ENCODE measurements at places on chromosomes 1 and 21.
A peak's percentile ranks its signal among the peaks of the same experiment; 100 is the strongest.

DNA sequence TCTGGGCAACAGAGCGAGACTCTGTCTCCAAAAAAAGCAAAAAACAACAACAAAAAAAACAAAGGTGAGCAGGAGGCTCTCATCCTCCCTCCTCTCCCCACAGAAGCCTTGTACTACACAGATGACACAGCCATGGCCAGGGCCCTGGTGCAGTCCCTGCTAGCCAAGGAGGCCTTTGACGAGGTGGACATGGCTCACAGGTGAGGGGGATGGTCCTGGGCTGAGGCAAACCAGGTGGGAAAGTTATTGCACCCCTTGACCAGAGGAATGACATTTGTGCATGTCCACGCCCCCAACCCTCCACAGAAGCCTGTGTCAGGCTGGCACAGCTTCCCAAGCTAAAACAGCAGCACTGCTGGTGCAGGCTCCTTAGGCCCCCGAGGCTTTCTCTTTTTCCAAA, 2.4 kb downstream of the ADPRS start:
- no peak for DNase-seq

DNA sequence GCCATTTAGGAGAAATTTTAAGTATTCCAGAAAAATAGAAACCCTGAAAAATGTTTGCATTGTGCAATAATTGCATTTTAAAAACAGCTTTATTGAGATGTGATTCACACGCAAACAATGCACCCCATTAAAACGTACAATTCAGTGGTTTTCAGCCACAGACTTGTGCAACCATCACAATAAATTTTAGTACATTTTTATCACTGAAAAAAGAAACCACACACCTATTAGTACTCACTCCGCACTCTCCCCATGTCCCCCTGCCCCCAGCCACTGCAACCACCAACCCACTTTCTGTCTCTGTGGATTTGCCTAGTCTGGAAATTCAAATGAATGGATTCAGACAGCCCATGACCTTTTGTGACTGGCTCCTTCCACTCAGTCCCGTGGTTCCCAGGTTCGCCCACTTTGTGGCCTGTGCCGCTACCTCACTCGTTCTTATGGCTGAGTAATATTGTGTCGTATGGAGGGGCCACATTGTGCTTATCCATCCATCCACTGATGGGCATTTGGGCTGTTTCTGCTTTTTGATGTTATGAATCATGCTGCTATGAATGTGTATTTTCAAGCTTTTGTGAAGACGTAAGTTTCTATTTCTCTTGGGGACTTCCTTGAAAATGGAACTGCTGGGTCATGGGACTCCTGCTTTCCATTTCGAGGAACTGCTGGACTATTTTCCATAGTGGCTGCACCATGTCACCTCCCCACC, 147.7 kb upstream of the ARHGEF16 start:
- DNase-seq = no peak

GRCh38 chr1:110321846-110322245, 17.3 kb upstream of the RBM15 start:
- DNase-seq = no peak

- peak; percentile 34 for DNase-seq
Observed at GRCh38 chr1:51627672-51628071, 10.8 kb downstream of the OSBPL9 start.

- no peak for DNase-seq
Observed at GRCh38 chr1:98019747-98020146, 98.9 kb upstream of the DPYD start.

DNA sequence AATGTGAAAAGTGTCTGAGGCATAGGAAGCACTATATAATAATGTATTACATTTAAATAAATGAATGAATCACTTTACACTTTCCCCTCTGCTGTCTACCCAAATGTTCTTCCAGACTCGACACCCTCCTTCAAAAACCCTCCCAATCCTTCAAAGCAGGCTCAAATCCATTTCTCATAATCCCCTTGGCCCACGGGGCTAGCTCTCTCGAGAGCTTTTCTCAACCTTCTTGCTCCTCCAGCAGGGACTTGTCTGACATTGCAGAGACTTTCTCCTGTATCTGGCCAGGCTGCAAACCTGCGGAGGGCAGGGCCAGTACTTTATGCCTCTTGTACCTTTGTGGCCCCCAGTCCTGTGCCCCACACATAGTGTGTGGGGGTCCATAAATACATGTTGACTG, 14.1 kb upstream of the CNTN2 start:
- no peak for DNase-seq

DNA sequence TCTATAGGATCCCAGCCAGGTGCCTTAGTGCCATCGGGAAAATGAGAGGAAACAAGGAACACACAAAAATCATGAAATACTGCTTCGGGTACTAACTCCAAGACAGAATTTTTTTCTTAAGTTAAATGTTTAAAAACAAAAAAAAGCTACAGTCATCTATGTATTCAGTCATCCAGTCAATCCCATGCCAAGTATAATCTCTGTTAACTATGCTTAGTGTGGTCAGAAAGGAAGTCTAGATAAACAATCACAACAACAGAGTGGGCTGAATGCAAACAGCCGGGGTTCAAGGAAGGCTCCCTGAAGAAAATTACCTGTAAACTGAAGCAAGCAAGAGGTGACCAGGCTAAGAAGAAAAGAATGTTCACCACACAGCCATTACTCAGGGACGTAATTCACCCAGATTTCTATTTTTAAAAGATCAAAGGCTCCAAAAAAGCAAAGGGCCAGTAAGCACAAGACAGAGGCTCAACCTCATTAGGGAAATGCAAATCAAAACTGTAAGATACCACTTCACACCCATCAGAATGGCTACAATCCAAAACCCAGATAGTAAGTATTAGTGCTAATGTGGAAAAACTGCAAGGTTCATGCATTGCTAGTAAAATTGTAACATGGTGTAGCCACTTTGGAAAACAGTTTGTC, 53.0 kb downstream of the RERE start:
- no peak for DNase-seq

DNA sequence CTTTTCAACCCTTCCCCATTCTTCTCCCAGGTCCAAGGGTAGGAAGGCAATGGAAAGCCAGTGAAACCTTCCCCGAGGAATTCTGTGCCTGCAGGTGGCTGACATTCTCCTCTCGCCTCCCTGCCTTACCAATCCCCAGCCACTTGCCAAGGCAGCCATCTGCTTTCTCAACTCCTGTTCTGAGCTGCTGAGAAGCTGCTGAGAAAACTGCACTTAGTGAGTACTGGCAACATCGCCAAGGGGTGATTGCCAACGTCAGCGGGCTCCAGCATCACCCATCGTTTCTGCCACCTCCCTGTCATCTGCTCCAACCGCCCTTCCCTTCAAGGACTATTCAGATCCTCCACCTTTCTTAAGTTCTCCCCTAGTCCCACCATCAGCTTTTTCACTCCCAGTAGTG, 106.0 kb downstream of the PTPRU start:
- DNase-seq = no peak

DNA sequence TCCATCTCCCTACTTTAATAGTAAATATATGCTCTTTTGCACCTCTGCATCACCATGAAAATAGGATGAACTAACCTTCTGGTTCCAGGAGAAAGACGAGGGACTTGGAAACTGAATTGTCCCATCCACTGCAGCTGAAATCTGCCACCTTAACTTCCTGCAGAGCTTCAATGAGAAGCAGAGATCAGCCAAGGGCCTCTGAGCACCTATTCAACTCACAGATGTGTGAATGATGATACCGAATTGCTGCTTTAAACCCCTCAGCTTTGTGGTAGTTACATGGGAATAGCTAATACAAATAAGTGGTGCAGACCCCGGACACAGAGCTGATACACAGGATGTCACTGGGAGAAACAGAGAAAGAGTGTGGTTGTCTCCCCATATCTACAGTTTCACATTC, 616.8 kb downstream of the NCAM2 start:
- DNase-seq = no peak

GRCh38 chr1:200410566-200410878, 686 bp upstream of the ZNF281 start:
- no peak for DNase-seq

DNA sequence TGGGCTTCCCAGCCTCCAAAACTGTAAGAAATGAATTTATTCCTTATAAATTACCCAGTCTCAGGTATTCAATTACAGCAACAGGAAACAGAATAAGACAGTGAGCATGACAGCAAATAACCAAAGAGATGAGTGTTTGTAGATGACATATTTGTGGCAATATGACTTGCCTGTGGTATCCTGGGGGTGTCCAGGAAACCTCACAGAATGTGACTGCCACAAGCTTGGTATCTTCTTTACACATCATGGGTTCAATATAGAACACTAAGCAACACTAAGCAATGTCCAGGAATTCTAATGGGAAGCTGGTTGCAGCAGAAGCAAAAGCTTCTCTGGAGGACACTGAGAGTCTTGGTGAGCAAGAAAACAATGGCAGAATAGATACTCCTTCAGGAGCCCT, 236.4 kb upstream of the BEND5 start:
- no peak for DNase-seq

Measured in SW 1271 (cell line).